NCI-H187 treated with DMSO at 0.1 percent for 48 hours (cell line): ENCODE measurements at places on chromosomes 6 and 20.

- no peak for DNase-seq
Observed at GRCh38 chr6:168741942-168742782, 301.2 kb downstream of the SMOC2 start.

GRCh38 chr6:104711371-104711770, 148.3 kb downstream of the HACE1 start:
- peak; percentile 61 for DNase-seq

- DNase-seq, result no peak
Observed at GRCh38 chr20:40864470-40864869, 164.2 kb upstream of the TOP1 start.

- no peak for DNase-seq
Observed at GRCh38 chr6:85143676-85144075, 306.2 kb upstream of the NT5E start.

DNA sequence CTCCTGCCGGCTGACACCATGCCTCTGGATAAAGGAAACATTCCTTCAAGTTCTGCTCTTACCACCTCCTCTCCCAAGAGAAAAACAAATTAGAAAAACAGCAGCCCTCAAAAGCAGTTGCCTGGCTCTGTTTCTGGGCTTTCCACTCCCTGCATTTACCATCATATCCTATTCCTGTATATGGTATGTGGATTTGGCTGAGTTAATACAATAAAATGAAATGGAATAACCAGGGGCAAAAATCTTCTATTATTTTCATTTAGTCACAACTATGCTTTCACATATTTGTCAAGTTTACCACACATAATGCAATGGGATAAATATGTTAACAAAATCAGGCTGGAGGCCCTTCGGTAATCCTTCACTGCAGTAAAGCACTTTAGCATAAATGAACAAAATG, 34.3 kb downstream of the COL12A1 start:
- no peak for DNase-seq

GRCh38 chr6:97085772-97086171, 161.2 kb downstream of the KLHL32 start:
- no peak for DNase-seq

DNA sequence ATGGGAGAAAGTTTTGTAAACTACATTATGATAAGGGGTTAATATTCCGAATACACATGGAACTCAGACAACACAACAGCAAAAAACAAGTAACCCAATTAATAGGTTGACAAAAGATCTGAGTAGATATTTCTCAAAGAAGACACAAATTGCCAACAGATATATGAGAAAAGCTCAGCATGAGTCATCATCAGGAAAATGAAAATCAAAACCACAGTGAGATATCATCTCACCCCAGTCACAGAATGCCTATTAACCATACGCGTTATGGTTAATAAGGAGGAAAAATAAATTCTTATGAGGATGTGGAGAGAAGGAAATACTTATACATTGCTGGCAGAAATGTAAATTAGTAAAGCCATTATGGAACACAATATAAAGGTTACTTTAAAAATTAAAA, 695.0 kb downstream of the COL12A1 start:
- no peak for DNase-seq

- DNase-seq, result no peak
Observed at GRCh38 chr20:24657196-24657595, 187.8 kb downstream of the SYNDIG1 start.

- DNase-seq, result no peak
Observed at GRCh38 chr6:8535519-8535918, 100.2 kb upstream of the SLC35B3 start.

DNA sequence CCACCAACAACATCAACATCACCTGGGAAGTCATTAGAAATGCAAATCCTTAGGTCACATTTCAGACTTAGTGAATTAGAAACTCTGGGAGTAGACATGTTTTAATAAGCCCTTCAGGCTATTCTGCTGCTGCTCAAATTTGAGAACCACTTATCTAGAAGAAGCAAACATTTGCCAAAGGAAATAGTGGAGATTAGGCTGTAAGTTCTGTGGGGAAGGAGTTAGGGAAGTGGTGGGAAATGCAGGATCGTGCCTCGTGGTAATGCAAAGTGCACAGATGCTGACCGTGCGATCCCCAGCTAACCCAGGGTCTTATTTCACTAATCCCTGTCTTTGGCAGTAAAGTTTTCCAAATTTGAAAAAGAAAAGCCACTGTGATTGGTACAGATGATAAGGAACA, 328.5 kb downstream of the EPM2A start:
- no peak for DNase-seq

DNA sequence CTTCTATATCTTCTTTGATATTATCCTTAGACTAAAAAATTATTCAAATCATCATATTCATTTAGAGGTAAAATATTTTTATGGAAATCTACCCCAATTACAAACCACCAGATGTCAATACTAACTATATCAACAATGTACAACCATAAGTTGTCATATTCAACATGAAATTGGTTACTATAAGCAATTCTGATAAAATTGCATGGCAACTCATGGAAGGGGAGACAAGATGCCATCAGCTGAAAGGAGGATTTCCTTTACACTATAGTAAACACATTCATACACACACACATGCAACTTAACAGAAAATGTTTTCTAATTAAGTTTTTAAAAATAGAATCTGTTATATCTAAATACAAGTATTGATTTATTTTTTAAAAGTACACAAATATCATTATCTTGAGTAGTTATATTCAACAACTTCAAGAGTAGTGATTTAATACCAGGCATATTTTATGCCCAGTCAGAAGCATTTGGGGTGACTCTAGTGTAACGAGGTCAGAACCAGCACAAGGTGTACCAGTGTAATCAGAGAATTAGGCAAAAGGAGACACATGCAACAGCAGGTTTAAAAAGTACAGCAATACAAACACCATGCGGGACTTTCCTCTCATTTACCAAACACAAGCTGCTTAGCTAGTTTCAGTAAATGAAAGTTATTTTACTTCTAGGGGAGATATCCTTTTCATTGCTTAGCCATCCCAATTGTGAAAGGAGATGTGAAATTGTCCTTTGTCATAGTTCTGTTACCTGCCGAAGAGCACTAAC, 1.0 kb downstream of the FILIP1 start:
- no peak for DNase-seq

- no peak for DNase-seq
Observed at GRCh38 chr6:170152124-170152926, 138.6 kb downstream of the DLL1 start.

DNA sequence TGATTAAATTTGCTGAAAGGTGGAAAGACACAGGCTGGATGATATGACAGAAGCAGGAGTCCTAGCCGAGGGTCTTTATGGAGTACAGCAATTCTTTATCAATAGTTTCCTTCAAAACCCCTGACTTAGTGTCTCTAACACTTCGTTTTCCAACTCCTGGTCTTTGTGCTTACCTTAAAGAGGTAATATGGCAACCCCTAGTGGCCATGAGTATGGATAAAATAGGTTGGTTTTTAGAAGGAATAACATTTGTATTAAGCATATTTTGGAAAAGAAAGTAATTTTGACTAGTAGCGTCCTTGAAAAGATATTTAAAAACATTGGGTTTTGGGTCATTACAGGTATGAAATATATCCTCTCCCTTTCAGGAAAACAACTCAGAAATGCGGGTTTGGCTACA, 51.9 kb downstream of the VGLL2 start:
- no peak for DNase-seq

GRCh38 chr6:122568797-122569221, 41.4 kb upstream of the PKIB start:
- no peak for DNase-seq

DNA sequence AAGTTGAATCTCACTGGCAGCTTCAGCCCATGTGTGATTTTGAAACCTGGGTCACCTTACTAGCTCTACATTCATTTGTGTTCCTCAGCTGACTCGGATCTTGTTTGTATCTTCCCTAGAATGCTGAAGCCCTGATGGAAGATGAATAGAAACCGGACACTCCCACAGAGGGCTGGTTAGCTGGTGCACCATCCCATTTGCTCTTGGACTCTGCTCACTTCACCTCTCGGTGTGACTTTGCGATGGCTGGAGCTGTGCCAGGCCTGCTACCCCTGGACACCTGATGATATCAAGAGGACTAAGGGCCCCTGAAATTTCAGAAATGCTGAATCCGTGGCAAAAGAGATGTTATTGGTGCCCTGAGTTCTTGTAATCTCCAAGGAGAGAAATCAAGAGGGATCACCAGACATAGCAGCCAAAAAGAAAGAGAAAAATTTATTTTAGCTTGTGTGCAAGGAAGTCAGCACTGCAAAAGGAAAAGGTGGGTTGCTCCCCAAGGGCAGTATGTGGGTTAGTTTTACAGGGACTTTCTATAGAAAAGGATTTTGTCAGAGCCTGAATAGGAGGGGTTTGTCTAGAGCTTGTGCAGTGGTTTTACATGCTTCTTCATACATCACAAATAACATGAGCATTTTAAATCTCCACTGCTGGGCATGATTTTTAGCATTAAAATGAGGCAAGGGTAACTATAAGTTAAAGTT, 426.3 kb upstream of the NOX3 start:
- DNase-seq, result no peak

DNA sequence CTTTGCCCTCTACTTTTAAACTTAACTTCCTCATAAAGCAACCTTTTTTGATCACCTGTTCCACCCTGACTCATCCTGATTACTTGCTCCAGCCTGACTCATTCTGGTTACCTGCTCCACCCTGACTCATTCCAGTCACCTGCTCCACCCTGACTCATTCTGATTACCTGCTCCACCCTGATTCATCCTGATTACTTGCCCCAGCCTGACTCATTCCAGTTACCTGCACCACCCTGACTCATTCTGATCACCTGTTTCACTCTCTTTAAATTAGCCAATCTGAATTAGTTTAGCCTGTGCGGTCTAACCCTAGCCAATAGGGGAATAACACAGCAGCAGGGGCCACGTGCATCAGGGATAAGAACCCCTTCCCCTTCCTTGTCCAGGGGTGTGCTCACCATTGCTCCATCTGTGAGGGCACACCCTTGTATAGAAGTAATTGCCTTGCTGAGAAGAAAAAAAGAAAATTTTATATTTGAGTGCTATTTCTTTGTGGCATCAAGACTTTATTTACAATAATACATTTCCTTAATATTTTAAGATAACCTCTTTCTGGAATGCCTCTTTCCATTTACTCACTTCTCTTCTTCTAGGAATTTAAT, 17.9 kb downstream of the HLA-G start:
- DNase-seq, result no peak

DNA sequence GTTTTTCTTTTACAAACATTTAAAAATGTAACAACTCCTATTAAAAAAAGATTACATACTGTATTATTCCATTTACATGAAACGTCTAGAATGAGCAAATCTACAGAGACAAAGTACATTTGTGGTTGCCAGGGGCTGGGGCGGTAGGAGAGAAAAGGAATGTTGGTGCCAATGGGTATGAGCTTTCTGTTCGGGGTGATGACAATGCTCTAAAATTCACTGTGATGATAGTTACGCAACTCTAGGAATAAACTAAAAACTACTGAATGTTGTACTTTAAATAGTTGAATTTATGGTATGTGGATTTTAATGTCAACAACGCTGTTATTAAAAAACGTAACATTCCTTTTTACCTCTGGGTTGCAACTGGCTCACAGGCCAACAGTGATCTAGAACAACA, 211.1 kb downstream of the GMDS start:
- DNase-seq, result no peak

- DNase-seq, result no peak
Observed at GRCh38 chr20:56540415-56540814, 7.4 kb downstream of the FAM209B start.

DNA sequence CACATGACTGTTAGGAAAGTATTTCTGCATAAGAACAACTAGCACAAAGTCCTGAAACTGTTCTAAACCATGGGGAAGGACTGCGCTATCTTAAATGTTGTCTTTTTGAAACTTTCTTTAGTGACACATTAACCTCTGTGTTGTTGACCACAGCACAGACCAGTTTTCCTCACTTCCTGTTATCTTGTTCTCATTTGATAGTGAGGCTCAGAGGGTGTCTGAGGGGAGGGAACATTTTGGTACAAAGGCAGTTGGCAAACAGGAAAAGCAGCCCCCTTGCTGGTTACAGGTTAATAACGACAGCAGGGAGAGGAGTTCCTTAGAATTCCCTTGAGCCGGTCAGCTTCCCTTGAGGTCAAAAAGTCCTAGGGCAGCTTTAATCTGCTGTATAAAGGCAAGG, 143.5 kb upstream of the BMP2 start:
- no peak for DNase-seq

GRCh38 chr6:51019806-51020205, 201.1 kb downstream of the TFAP2B start:
- DNase-seq, result no peak

- DNase-seq, result no peak
Observed at GRCh38 chr6:150865043-150865405, 478 bp upstream of the MTHFD1L start.

GRCh38 chr20:61426352-61426751, 174.3 kb downstream of the CDH4 start:
- DNase-seq, result no peak

GRCh38 chr20:41141153-41141815, 3.9 kb downstream of the PLCG1 start:
- DNase-seq, result no peak

GRCh38 chr20:57025666-57026224, 240.7 kb downstream of the BMP7 start:
- DNase-seq, result no peak

- no peak for DNase-seq
Observed at GRCh38 chr6:134822920-134823709, 126.8 kb downstream of the ALDH8A1 start.

DNA sequence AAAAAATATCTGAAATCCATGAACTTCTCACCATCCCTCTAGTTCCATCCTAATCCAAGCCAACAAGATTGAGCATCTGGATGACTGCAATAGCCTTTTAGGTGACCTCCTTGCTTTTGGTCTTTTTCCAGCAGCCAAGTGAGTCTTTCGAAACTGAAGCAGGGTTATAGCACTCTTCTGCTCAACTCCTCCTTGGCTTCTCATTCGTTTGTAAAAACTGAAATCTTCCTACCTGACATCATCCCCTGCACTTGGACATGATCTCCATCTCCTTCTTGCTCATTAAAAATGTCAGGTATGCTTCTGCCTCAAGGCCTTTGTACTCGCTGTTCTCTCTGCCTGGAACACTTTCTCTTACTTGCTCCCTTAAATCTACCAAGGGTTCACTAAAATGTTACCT, 46.0 kb downstream of the STX7 start:
- no peak for DNase-seq

DNA sequence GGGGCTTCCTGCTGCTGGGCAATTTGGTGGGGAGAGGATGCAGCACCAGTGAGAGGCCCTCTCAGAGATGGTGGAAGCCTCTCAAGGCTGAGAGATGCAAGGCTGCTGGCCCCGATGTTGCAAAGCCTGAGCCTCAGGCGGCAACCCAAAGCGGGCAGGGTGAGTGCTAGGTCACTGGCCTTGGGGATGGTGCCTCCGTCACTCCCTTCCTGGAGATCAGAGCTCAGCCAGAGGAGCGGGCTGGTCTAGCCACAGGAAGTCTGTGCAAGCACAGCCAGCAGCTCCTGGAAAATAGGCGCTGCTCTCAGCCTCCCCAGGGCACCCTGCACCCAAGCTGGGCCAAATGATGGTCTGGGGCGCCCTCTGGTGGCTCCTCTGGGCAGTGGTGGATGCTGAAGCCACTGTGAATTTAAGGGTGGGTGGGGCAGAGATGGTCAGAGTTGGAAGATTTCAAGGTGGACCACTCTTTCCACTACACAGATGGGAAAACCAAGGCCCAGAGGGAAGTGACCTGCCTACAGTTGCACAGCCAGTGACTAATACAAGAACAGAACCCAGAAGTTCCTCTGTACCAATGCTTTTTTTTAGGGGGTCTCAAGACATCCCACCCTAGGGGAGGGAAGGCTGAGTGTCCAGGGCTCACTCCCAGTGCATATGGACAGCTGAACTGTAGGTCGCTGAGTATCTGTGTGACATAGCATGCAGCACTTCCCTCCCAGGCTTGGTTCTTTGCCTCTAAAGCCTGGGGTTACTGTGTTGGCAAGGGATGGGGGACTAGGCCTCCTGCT, 20.8 kb downstream of the C20orf203 start:
- peak; percentile 46 for DNase-seq
